ENCODE measurements at places on chromosomes 7 and 10. TPM values are rescaled to one million over a fixed set of nuclear protein-coding genes. Genes with fewer than 3 reads are reported as not detected.

DNA sequence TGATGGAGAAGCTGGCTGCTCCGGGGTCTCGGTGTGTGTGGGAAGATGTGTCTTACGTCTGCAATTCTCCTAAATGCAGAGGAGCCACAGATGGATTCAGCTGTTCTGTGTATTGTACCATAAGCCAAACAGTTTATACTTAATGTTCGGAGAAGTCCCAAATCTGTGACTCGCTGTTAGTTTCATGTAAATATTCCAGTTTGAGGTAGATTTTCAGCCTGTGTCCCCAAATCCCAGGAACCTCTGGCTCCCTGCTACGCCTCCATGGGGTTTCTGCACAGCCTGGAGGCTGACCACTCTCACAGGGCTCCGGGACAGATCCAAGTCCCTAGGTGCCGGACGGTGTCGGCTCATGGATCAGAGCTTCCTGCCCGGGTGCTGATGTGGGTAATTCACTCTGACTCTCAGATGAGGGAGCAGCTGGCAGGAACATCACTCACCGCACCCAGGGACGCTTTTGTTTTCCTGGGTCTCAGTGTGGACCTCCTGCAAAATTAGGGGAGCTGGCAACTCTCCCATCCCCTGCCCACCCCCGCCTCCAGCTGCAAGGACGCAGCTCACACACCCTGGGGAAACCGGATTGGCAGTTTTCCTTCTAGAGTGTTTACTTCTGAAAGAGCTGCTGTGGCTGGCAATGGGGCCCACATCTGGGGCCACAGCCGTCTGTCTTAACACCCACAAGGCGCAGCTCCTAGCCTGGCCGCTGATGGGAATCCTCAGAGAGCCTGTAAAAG lies 421.1 kb upstream of the FOXK1 start:
- no peak for DNase-seq

- peak; percentile 33 for DNase-seq
These were observed 46.9 kb upstream of the TRIM8 start for GRCh38 chr10:102597131-102597991.

DNA sequence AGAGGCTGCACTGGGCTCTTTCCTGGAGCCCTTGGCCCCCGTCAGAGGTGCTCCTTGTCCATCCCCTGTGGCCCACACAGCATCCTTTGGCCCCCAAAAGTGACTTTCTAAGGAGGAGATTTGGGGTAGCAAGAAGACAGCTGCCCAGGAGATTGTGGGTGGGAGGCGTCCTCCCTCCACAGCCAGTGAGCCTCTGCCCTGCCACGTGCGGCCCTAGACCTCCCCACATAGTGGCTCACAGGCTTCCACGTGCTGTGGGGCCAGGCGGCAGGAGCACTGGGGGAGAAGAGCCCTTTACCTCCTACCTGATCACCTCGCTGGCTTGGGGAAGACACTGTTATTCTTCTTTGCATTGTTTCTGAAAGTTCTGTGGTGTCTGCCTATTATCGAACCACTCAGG lies 178.8 kb downstream of the TCERG1L start:
- DNase-seq = no peak

DNA sequence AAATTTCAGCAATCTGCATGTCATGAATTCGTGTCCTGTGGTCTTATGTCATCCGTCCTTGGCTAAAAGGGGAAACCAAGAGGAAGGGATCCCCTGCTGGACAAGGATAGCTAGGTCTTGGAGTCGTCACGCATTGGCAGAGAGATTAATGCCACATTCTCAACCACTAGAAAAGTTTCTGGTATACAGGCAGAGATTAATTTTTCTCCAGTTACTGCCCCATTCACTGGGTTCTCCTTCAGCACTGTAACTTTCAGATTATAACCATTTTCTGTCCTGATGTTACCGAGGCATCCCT lies 1060.6 kb upstream of the AUTS2 start:
- DNase-seq = no peak

- DNase-seq = no peak
These were observed 73.1 kb downstream of the LANCL2 start for GRCh38 chr7:55438085-55438756.

Gene TRPV5
- total RNA-seq = not detected

Gene C10orf90
- not detected for total RNA-seq

DNA sequence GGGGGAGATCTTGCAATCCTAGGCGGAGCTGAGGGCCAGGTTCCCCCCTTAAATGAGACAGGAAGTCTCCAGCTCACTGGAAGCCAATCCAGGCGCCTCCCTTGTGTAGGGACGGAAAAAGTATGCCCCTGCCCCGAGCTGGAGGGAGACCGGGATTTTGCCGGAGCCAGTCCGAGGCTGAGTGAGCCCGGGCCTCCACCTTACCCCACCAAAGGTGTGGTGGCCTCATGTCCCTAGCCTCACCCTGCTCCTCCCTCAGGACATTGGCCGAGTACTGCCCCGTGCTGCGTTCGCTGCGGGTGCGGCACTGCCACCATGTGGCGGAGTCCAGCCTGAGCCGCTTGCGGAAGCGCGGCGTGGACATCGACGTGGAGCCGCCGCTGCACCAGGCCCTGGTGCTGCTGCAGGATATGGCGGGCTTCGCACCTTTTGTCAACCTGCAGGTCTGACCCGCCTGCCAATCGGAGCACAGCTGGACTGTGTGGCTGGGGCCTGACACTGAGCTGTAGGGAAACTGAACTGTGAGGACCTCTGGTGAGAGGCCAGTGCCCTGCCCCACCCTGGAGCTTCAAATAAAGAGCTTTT lies 2.0 kb downstream of the FBXL15 start:
- DNase-seq = peak; percentile 45

Gene OR2A2
- total RNA-seq = not detected

Gene TAF3
- total RNA-seq = 8.4 TPM

Gene FAM180A
- not detected for total RNA-seq

Gene SPDYE11
- not detected for total RNA-seq

- peak; percentile 76 for DNase-seq
These were observed 182.2 kb downstream of the ADK start for GRCh38 chr10:74333174-74333573.

GRCh38 chr7:17134786-17135185 lies 163.7 kb upstream of the AHR start:
- DNase-seq = no peak

GRCh38 chr10:24331457-24331856 lies 122.5 kb downstream of the KIAA1217 start:
- DNase-seq = peak; percentile 70

Gene EBLN1
- not detected for total RNA-seq

DNA sequence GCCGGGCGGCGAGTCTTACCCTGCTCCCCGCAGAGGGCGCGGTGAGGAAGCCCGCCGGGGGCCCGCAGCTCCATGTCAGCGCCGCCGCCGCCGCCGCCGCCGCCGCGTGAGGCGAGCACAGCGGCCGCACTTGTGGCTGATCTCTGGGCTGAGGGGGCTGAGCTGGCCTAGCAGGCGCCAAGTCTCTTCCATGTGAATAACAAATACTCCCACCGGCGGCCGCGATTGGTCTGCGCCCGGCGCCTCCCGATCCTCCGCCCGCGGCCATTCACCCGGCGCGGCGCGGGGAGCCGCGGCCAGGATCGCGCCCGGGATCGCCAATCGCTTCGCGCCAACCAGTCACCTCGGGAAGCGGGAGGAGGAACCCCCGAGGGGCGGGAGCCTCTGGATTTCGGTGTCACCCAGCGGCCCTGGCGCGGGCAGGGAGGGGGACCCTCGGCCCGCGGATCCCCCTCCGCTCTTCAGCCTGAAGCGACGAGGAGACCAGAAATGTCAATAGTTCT lies at the start of gene GRM8:
Gene GRM8, minus strand, starts transcription at position 164 of the 503 bp plus-strand sequence.
- DNase-seq = peak; percentile 32

DNA sequence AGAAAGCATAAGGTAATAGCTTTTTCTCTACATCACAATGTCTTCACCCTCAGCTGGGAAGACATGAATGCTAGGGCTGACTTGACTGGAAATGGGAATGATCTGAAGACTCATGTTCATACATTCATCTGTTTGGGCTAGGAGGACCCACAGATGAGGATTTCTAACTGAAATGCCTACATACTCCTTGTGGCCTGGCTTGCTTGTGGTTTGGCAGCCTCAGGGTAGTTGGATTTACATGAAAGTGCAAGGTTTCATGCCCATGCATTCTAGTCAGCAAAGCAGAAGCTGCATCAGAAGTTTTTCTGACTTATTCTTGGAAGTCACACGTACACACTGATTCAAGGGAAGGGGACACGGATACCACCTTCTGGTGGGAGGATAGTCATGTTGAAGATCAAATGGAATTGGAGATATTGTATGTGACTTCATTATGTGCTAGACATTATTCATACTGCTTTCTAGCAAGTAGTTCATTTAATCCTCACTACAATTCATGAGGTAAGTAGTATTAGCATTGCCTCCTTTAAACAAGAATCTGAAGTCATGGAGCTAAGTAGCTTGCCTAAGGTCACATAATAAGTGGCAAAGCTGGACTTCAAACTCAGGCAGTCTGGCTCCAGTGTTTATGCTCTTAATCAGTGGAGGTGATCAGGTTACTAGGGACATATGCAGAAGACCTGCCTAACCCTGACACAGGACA lies 957.0 kb downstream of the LRMDA start:
- DNase-seq = peak; percentile 83

- DNase-seq = no peak
These were observed 95.7 kb downstream of the CTTNBP2 start for GRCh38 chr7:117777335-117778142.

- DNase-seq = no peak
These were observed 54.7 kb downstream of the LRRC72 start for GRCh38 chr7:16581286-16581685.

All from astrocyte (in vitro differentiated cells and primary cell).